ENCODE measurements at places on chromosomes 16 and 17.

- no peak for DNase-seq
Observed at GRCh38 chr16:68681038-68681437, 35.9 kb downstream of the CDH3 start.

GRCh38 chr16:16022683-16023064 lies 73.3 kb downstream of the ABCC1 start:
- DNase-seq: no peak

DNA sequence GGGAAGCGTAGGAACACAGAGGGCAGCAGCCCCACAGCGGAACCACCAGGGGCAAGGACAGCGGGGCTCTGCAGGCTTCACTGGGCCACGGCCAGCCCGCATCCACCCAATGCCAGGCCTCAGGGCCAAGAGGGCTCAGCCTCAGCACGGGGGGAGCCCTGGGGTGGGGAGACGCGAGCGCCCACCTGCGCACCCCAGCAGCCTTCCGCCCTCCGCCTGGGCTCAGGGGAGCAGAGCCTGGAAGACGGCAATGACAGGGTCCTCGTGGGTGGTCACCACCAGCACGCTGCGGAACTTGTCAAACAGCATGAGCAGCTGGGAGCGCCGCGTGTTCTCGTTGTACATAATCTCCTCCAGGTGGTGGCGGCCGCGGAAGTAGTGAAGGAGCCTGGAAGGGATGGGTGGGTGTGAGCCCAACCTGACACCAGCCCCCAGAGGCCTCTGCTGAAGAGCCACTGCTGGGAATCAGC lies 8.5 kb downstream of the MPG start:
- DNase-seq: no peak

DNA sequence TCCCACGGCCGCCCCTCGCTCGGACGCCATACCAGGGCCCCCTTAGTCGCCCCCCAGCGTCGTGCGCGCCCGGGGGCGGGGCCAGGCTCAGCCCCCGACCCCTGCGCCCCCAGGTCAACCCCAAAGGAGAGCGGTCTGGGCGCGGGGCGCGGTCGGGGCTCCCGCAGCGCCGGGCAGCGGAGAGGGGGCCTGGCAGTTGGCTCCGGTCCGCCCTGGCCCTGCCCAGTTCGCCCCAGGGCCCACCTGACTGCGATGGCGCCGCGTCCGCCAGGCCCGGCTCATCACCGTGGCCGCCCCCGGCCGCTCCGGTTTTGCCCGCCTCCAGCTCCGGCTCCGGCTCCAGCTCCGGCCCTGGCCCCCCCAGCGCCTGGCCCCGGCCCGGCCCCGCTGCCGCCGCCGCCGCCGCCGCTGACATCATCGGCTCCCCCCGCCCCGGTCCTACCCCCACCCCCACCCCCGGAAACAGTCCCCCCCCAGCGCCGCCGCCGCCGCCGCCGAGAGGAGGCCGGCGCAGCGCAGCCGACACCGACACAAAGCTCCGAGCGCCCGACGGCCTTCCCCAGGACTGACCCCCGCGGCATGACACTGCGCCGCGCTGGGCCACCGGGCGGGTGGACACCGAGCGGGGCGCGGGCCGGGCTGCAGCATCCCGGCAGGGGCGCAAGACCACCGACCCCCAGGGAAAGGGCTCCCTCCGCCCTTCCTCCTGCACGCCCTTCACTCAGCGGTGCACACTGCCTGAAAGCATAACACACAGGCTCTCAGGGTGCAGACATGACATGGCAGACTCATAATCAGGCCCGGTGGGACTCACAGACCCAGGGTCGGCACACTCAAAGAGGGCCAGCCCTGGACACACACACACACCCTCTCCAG lies at the start of gene ZBTB4:
ZBTB4 (minus strand) TSS at position 419 of the 876 bp plus-strand sequence. CDS start 12,830 bp downstream, outside the sequence.
- no peak for DNase-seq

- no peak for DNase-seq
Observed at GRCh38 chr17:32826076-32826475, 50.8 kb downstream of the MYO1D start.

- DNase-seq: no peak
Observed at GRCh38 chr17:65794572-65794971, 233.1 kb upstream of the AXIN2 start.

DNA sequence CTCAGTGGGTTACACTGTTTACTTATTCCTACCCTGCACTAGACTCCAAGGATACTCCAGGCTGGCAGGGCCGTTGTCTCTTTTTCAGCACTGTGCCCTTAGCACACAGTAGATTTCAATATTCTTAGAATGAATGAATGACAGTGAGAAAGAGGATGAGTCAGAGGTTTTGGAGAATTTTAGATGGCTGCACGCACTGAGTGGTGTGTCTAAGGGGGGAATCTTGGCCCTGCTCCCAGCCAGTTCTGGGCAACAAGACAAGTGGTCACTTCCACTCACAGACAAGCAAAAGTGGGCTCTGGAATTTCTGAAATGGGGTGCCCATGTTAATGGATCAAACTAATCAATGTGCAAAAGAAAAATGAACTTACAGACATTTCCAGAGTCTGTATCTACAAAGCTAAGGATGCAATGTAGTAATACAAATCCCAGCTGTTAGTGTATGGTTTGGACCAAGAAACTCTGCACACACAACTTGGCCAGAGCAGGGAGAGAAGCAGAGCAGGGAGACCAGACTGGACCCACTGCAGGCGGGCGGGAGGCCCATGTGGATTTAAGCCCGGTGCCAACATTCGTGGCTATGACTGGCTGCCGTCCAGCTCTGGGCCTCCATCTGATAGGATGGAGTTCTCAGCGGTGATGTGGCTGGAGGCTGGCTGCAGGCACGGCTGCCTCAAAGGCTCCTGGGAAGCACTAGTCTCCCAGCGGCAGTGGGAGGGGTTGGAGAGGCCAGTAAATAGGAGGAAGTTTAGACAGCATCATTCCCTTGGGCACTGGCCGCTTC lies 95.6 kb upstream of the CDYL2 start:
- peak; percentile 59 for DNase-seq

DNA sequence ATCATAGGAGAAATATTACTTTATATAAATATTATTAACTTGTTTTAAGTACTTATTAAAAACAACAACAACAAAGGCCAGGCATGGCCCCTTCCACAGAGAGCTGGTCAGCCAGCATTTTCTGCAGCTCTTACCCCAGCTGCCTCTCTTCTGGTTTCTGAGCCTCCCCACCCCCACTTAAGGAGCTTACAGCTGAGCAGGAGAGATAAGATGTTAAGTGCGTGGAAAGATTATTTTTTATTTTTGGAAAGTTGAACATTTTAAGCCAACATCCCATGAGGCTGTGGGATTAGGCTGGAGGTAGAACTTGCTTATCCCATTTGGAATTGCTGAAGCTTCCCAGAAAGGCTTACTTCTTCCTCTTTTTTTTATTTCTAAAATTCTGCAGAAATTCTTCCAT lies 401.2 kb downstream of the SEC14L1 start:
- no peak for DNase-seq

DNA sequence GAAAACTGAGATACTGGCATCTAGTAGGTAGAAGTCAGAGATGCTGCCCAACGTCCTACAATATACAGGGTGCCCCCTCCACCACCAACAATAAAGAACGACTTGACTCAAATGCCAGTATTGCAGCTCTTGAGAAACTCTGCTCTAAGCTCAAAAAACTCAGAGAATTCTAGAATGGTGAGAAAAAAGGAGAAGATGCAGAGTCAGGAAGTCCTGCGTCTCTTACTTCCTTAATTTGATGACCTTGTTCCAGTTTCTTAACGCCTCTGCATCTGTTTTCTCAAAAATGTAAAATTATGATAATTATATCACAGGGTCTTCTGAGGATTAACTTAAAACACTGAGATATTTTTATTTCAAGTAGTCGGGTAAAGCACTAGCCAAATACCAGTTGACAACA lies 1.7 kb upstream of the HSBP1 start:
- DNase-seq: no peak

- DNase-seq: no peak
Observed at GRCh38 chr17:74043976-74044375, 159.5 kb upstream of the RPL38 start.

DNA sequence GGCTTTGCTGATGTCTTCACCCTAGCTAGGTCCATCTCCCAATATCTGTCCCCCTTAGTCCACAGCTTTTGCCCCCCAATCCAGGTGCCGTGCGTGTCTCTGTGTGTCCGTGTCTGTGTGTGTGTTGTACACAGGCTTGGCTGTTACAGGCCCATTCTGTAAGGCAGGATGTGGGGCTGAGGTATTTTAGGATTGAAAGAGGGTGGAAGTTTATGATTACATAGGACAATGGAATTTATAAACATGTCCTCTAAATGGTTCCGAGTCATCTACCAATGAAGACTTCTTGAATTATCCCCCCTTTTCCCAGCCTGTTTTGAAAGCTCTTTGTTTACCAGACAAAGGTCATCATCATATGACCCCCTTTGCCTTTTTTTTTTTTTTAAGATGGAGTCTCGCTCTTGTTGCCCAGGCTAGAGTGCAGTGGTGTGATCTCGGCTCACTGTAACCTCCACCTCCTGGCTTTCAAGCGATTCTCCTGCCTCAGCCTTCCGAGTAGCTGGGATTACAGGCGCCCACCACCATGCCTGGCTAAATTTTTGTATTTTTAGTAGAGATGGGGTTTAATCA lies 21.9 kb downstream of the ACE start:
- DNase-seq: no peak

- no peak for DNase-seq
Observed at GRCh38 chr17:76000016-76000754, 470 bp upstream of the CDK3 start.

- no peak for DNase-seq
Observed at GRCh38 chr16:59342669-59343068, 608.6 kb upstream of the GOT2 start.

DNA sequence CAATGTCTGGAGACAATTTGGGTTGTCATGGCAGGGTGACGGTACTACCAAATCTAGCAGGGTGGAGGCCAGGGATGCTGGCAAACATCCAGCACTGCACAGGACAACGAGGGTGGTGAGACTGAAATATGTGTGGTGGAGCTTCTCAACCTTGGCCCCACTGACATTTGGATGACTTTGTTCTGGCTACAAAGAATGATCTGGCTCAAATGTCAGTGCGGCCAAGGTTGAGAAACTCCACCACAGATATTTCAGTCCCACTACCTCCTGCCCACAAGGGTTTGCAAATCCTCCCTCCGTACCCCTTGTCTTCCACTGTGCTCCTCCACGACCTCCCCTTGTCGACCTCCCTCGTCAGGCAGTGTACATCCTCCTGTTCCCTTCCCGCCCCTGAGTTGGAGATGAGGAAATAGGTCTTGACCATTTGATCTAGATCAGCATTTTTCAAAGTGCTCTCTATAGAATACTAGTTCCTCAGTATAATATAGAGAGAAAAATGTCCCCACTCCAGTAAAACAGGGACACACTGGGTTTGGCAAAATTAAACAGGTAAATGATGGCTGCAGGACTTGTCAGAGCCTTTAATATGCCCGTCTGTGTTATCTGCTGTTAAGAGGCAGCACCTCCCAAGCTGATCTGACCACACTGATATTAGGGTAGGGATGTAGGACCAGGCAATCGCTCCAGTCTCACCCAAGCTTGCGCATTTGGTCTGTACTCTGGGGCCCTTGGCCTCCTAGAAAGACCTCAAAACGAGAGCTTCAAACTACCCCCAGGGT lies 6.8 kb downstream of the OSGIN1 start:
- DNase-seq: no peak

DNA sequence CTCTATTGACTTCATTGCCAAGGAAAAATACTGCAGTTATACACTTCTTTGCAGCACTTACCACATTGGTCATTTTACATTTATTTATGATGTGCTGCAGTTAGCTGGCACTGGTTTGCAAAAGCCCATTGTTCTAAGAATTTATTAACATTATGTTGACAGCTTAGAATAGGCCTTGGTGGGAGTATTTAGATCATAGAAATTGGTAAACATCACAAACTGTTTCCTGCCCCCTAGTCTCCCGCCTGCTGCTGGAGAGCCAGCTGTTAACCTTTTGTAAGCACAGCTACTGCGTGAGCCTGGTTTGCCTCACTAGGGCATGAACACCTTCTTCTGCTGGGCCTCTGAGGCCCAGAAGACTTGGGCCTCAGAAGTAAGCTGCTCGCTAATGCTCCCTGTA lies 651.4 kb upstream of the GOT2 start:
- DNase-seq: no peak

GRCh38 chr17:72373910-72374741 lies 253.3 kb downstream of the SOX9 start:
- no peak for DNase-seq

GRCh38 chr16:29696881-29697331 lies 17.9 kb downstream of the QPRT start:
- DNase-seq: no peak

- DNase-seq: no peak
Observed at GRCh38 chr17:57433452-57433851, 177.1 kb downstream of the MSI2 start.

DNA sequence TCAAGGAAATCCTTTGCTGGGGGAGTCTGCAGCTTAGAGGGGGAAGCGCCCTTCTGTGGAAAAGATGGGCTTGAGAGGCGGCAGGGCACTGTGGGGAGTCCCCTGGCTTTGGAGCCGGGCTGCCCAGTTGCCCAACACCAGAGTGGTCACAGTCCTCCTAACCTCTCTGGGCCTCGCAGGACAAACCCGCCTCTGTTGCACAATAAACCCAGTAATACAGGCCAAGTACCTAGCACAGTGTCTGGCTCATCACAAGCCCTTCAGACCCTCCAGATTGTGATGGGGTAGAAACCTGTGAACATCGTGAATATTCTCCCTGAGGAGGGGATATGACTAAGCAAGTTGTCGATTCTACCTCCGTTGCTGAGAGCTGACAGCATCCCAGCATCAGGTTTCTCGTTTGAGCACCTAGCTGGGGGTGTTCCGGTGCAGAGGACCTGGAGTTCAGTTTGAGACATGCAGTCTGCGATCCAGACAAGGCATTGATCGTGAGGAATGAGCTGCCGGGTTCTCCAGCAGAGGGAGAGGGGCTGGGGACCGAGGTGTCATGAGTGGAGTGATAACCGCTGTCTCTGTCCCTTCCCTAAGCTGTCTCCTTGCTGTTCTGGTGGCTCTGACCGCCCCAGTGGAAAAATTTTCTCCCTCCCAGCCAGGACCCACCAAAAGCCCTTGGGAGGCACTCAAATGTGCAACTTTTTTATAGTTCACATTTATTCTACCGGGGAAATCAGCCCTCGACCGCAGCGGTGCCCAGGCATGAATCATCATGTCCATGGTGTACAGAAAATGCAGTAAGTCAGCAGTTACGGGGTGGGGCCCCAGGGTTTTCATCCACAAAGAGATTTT lies 161.9 kb downstream of the WSCD1 start:
- no peak for DNase-seq

- no peak for DNase-seq
Observed at GRCh38 chr16:3485821-3486505, 9.3 kb downstream of the C16orf90 start.

DNA sequence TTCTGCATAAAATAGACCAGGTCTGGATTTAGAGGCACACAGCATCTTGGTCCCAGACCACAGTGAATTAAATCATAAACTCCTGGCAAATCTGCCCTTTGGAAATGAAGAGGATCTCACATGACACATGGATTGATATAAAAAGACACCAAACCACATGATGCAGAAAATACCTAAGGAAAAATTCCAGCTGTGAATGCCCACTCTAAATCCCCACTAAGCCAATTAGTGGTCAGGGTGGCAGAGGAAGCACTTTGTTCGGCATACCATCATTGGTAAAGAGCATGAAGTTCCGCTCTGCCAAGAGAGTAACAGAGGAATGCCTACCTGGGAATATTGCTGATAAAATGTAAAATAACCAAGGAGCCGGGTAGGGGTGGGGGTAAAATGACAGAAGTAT lies 32.4 kb upstream of the NOL11 start:
- no peak for DNase-seq

GRCh38 chr16:80300876-80301275 lies 239.9 kb upstream of the DYNLRB2 start:
- no peak for DNase-seq

GRCh38 chr17:39134878-39135277 lies 16.6 kb downstream of the PLXDC1 start:
- no peak for DNase-seq

- no peak for DNase-seq
Observed at GRCh38 chr16:84055366-84055765, 12.8 kb upstream of the SLC38A8 start.
